Stimulated activated CD8-positive, alpha-beta memory T cell treated with anti-CD3 and anti-CD28 coated beads, Interleukin-4, amount 100 ng/mL, for 48 hours (primary cell): ENCODE measurements at places on chromosomes 13 and 19.

GRCh38 chr19:33260628-33261418 is 35.2 kb upstream of the SLC7A10 start:
- no peak for DNase-seq

DNA sequence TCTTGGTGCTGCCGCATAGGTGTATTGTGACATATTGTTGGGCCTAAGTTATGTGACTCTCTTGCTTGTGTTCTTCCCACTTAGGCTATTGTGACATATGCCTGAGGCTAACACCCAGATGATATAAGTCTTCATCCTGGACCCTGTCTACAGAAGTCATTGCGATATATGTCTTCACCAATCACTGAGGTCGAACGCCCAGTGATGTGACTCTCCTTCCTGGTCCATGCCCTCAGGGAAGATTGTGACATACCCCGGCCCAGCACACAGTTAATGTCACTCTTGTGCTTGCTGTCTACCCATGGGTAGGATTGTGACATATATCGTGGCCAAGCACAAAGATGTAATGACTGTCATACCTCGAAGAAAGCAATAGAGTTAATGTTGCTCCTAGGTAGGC is 16.9 kb upstream of the ZNF730 start:
- DNase-seq, result no peak

DNA sequence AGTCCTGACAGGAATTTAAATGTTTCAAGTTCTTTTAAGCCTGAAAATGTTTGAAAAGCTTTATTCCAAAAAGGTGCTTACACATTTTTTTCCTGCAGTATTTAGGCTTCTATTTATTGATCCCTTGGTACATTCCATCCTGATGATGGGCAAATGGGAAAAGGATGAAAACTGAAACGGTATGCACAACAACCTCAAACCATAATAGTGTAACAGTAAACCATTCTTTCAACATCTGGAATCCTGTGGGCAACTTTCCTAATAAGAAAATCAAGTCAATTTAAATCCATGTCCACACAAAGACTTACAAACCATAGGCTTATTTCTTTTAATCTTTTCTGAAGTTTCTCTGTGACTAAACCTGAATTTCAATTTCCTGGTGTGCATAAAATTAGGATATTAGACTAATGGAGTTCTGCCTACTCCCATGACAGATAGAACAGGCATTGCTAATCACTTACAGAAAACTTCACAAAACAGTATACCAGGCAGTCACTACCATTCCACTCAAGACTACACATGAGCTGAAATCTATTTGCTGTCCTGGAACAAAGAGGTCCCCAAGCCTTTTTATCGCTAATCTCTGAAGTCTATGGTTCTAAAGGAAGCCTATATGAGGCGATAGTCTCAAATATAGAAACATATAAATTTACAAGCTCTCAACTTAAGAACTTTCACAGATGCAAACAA is 103.3 kb downstream of the DLEU7 start:
- DNase-seq, result no peak

DNA sequence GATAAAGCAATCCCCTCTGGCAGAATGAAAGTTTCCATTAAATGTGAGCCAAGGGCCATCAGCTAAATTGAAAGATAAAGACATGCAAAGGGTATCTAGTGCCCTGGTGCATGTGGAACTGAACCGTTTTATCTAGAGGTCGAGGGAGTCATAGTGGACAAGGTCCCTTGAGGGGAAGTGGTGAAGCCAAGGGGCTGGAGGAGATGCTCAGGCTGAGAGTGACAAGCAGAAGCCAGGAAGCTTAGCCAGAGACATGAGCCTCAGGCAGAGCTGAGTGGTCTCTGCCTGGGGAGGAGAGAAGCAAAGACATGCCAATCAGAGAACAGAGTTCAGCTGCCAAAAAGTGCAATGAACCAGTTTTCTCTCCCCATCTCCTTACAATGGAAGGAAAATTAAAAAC is 68.1 kb upstream of the SLC10A2 start:
- no peak for DNase-seq

DNA sequence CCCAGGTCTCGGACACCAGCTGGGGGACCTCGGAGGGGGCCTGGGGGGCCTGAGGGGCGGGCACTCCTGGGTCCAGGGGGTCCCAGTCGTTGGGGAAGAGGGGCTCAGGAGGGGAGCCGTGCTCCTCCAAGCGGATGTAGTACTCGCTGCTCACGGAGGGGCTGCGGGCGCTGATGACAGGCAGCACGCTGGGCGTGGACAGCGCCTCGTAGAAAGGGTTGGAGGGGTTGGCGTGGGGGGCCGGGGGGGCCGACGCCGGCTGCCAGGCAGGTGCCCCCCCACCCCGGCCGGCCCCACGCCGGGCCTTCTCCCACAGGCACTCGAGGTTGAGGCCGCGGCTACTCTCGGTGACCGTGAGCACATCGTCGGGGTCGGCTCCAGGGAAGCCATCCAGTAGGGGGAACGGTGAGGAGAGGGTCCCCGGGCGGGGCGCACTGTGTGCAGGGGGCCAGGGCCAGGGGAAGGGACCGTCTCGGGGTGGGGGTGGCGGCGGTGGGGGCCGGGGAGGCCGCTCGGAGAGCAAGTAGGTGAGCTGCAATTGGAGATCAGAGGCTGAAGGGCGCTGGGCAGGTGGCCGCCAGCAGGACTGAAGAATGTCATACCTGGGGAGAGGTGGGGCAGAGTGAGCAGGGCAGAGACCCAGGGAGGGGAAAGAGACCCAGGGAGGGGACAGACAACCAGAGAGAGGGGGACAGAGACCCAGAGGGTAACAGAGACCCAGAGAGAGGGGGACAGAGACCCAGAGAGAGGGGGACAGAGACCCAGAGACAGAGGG is 12.1 kb downstream of the LMTK3 start:
- DNase-seq, result no peak

GRCh38 chr19:12994701-12995595 is at the start of gene NFIX:
TSS of gene NFIX (plus strand) at chr19:12995475. CDS start at chr19:12995838, 363 bp downstream.
- DNase-seq, result peak; percentile 71

DNA sequence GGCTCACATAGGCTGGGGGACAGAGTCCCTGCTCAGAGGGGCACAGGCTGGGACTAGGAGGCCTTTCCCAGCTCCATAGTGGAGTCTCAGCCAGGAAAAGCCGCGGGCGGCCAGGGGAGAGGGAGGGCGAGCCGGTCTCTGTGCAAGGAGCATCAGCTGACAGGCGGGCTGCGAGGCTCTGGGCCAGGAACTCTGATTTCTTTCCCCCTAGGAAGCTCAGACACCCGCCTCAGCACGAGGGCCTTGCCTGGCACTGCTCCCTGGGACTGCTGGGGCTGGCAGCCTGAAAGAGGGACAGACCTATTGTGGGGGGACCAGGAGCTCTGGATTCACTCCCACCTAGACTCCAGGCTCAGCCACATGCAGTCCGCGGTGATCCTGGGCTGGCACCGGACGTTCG is 2.2 kb upstream of the PLK5 start:
- DNase-seq, result no peak

- DNase-seq, result no peak
Measured at GRCh38 chr19:6233827-6234511, 45.8 kb downstream of the MLLT1 start.

DNA sequence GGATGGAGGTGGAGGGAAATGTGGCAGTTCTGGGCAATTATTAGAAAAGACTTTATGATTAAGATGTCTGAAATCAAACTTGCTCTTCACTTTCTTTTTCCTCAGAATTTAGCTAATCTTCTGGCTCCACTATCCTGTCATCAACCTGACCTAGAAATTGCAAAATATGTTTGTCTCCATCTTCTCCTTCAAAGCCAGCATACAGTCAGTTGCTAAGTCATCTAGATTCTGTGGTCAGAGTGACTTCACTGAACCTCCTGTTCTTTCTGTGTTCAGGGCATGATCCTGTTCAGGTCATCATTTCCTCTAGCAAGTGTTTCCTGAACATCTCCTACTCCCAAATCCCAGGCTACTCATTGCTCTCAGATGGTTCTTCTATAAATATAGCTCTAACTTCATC is 10.8 kb upstream of the CCNA1 start:
- no peak for DNase-seq

DNA sequence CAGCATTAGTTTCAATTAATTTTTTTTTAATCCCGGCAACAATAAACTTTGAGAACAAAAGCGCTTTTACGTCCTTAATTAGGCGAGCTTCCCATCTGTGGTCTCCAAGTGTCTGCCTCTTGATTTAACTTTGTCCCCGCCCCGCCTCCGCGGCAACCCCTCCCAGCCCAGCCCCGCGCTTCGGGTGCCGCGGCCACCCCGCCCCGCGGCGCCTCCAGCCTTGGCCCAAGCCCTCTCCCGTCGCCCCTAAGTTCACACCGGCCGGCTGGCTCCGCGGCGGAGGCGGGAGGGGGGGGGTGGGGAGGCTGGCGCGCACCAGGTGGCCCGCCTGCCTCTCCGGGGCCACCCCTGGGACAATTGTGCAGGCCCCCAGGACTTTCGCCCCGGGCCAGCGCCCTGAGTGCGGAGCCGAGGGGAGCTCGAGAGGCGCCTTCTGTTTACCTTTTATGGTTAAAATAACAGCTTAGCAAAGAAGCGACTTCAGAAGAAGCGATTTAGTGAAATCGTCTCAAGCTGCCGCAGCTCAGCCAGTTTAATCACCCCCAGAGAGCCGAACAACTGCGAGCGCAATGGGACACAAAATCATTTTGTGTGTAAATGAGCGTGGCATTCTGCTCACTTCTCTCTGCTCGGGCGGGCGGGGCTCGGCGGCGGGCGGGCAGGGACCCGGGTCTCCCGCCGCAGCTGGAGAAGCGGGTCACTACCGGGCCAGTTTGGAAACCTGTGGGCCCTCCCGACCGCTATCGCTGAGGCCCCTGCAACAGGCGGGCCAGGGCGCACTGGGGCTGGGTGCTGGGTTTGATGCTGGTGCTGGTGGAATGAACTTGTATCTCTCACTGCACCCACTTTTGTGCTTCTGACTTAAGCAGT is 1.4 kb downstream of the KCTD15 start:
- DNase-seq, result no peak

GRCh38 chr19:10766671-10767201 is 48.9 kb downstream of the DNM2 start:
- DNase-seq, result no peak

- DNase-seq, result no peak
Measured at GRCh38 chr13:34730961-34731360, 211.1 kb upstream of the NBEA start.

DNA sequence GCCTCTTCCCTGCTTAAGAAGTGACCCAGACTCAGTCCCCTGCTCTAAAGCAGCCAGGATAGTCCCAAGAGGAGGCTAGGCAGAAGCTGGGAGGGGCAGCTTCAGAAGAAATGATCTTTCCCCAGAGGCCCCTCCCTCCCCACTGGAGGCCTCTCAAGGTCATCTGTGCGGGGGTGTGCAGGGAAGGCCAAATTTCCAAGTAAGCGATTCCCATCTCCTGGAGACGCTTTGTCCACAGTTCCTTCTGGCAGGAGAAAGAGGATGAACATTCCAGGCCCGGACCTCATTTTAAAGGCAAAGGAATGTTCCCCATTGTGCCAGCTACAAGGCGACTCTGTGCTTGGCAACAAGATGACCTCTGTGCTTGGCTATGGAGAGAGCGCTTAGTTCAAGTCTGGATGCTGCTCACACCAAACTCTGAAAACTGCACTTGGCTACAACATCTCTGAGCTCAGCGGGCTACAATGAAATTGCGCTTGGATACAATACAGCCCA is 23.5 kb downstream of the COL5A3 start:
- DNase-seq, result no peak

GRCh38 chr19:35784503-35785338 is 9.4 kb downstream of the ARHGAP33 start:
- DNase-seq, result no peak

DNA sequence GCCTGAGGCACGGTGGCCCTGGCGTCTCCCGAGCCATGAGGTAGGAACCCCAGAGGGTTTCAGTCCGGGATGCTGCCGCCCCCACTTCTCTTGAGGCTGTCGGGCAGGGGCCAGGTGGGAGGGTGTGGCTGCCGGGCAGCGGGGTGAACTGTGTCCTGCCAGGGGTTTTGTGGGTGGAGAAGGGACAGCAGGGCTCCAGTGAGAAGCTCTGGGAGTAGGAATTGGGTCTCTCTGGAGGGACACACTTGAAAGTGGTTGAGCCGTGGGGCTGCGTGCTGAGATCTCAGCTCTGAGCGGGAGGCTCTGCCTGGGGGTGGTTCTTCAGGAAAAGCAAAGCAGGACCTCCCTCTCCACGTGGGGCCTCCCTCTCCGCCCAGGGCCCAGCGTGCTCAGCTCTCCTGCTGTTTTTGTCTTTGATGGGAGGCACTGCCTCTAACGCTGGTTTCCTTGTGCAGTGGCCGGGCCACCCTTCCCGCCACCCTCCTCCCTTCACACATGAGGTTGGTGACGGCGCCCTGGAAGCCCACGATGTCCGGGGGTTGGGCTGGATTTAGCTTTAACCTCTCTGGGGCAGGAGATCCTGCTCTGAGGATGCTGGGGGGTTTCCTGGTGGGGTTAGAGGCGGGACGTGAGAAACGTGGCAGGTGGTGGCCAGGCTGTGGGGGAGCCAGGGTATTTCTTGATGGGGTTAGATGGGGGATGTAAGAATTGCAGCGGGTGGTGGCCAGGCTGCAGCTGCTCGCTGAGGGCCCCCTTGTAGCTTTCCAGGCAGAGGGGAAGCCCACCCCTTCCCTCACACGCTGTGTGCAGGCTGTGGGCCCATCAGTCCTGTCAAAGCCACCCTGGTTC is 15.3 kb upstream of the ZNF554 start:
- no peak for DNase-seq

- no peak for DNase-seq
Measured at GRCh38 chr13:91955546-91956355, 557.3 kb downstream of the GPC5 start.

- no peak for DNase-seq
Measured at GRCh38 chr13:111413407-111414187, 93.2 kb downstream of the TEX29 start.

- DNase-seq, result peak; percentile 87
Measured at GRCh38 chr13:113758651-113759524, at the start of gene TMEM255B. TSS of gene TMEM255B (plus strand) at chr13:113759226. CDS start at chr13:113759270, 44 bp downstream.

DNA sequence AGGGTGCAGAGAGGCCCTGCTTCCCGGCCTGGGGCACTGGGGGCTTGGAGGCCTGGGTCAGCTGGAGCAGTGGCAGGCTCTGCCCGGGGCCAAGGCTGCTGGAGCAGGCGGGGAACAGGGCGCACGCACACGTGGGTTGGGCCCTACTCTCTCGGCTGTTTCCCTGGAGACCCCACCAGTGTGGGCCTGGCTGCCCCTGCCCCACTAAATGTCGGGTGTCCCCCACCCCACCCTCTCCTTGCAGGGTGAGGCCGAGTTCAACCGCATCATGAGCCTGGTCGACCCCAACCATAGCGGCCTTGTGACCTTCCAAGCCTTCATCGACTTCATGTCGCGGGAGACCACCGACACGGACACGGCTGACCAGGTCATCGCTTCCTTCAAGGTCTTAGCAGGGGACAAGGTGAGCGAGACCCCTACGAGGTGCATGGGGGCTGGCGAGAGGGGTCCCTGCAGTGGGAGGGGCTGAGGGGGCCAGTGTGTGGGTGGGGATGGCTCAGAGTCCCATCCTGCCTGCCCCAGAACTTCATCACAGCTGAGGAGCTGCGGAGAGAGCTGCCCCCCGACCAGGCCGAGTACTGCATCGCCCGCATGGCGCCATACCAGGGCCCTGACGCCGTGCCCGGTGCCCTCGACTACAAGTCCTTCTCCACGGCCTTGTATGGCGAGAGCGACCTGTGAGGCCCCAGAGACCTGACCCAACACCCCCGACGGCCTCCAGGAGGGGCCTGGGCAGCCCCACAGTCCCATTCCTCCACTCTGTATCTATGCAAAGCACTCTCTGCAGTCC is 15.3 kb downstream of the CAPN12 start:
- no peak for DNase-seq
